Right ventricle myocardium superior (tissue), 1 donor: ENCODE measurements at places on chromosomes 13 and 19. TPM values are rescaled to one million over a fixed set of nuclear protein-coding genes. Genes with fewer than 3 reads are reported as not detected.

The TMEM147 gene
- total RNA-seq = 75.7 TPM

The FZR1 gene
- 19.0 TPM for total RNA-seq

The ZNF563 gene
- total RNA-seq = 4.2 TPM

The PSG7 gene
- not detected for total RNA-seq

The SCGB2B2 gene
- total RNA-seq = 0.13 TPM

The SIGLECL1 gene
- not detected for total RNA-seq

The FUZ gene
- 19.8 TPM for total RNA-seq

The ZNF71 gene
- 6.6 TPM for total RNA-seq
